ENCODE measurements at places on chromosomes 7 and 10. TPM values are rescaled to one million over a fixed set of nuclear protein-coding genes. Genes with fewer than 3 reads are reported as not detected.

SFXN3 gene
- total RNA-seq = 39.0 TPM

CNPY1 gene
- not detected for total RNA-seq

ZNF248 gene
- 7.9 TPM for total RNA-seq

EBF3 gene
- not detected for total RNA-seq

LIPF gene
- not detected for total RNA-seq

OR2A1 gene
- total RNA-seq = not detected

TMEM176B gene
- not detected for total RNA-seq

PRKAR2B gene
- total RNA-seq = 1.0 TPM

FAM237B gene
- not detected for total RNA-seq

GRB10 gene
- 2.8 TPM for total RNA-seq

EPO gene
- total RNA-seq = not detected

AS3MT gene
- total RNA-seq = 0.47 TPM

CFTR gene
- not detected for total RNA-seq

DKK1 gene
- total RNA-seq = not detected

NOS3 gene
- total RNA-seq = 12.2 TPM

AKR1E2 gene
- 6.6 TPM for total RNA-seq

ZEB1 gene
- total RNA-seq = 79.8 TPM

SPDYE16 gene
- not detected for total RNA-seq

OPN1SW gene
- total RNA-seq = not detected

ZNF467 gene
- total RNA-seq = 0.10 TPM

HMX3 gene
- not detected for total RNA-seq

HOXA6 gene
- not detected for total RNA-seq

SFMBT2 gene
- 38.3 TPM for total RNA-seq

GNAI1 gene
- 5.3 TPM for total RNA-seq

KLHL7 gene
- 19.7 TPM for total RNA-seq

APBB1IP gene
- 43.6 TPM for total RNA-seq

CCDC7 gene
- total RNA-seq = 10.2 TPM

HOXA4 gene
- not detected for total RNA-seq

FGL2 gene
- total RNA-seq = 4.0 TPM

JCAD gene
- 0.31 TPM for total RNA-seq

GBX1 gene
- not detected for total RNA-seq

COL28A1 gene
- not detected for total RNA-seq

LARP4B gene
- 174 TPM for total RNA-seq

TRIM50 gene
- not detected for total RNA-seq

INA gene
- total RNA-seq = 1.5 TPM

CPN1 gene
- not detected for total RNA-seq

CFAP46 gene
- total RNA-seq = not detected

Measured in activated T-helper 1 cell treated with anti-CD3 and anti-CD28 coated beads, Interleukin-12 subunit alpha, Interleukin-12 subunit beta, Interleukin-2, Interleukin-4 antibody, amounts not matched to agents 30 ng/mL and 10 ng/mL and 1 ng/mL, durations not matched to agents 14 hours and 24 hours and 36 hours (primary cell).